ENCODE measurements at places on chromosomes 6 and 20.

DNA sequence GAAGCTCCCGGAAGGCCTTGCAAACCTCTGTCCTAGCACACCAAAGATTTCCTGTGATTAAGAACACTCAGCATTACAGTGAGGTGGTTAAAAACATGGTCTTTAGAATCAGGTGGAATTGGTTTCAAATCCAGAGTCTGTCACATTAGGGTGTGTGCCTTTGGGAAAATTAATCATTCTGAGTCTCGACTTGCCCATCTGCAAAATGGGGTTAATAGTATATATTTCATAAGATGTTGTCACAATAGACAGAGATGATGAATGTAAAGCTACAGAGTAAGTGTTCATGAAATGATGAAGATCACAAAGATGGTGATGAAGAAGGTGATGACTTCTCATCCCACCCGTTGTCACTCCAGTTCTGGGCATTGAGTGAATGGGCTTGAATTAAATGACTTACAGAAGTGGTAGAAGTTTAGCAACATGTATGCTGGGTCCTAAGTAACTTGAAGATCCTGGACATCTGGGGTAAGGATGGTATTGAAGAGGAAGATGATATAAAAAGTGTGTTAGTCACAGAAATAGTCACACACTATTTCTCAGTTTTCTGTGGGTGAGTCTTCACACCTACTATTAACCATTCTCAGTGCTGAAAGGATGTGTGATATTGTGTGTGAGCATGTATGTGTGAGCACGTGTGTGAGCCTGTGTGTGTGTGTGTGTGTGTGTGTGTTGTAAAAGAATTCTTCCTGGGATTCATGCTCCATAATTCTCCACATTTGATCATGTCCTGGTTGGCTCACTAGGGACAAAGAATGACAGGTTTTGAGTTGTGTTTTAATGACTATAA lies 28.0 kb upstream of the NEDD9 start:
- no peak for DNase-seq

GRCh38 chr20:1206366-1207148 lies 3.3 kb downstream of the C20orf202 start:
- DNase-seq, result no peak

- DNase-seq, result no peak
Measured at GRCh38 chr6:117955684-117956256, 48.7 kb downstream of the SLC35F1 start.

DNA sequence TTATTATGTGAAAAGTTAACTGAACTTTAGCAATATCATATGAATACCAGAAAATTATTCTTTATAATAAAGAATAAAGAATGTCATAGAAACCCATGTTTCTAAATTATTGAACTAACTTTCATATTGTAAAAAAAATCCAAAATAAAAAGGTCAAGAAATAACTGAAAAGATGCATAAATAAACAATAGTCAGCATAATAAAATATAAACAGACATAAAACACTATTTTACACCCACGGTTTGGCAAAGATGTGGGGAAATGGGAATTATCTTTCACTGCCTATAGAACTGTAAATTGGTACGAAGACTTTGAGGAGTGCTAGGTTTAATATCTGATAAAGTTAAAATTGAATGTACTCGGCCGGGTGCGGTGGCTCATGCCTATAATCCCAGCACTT lies 34.7 kb upstream of the CTAGE9 start:
- no peak for DNase-seq

- no peak for DNase-seq
Measured at GRCh38 chr20:12728782-12729181, 280.0 kb upstream of the SPTLC3 start.

DNA sequence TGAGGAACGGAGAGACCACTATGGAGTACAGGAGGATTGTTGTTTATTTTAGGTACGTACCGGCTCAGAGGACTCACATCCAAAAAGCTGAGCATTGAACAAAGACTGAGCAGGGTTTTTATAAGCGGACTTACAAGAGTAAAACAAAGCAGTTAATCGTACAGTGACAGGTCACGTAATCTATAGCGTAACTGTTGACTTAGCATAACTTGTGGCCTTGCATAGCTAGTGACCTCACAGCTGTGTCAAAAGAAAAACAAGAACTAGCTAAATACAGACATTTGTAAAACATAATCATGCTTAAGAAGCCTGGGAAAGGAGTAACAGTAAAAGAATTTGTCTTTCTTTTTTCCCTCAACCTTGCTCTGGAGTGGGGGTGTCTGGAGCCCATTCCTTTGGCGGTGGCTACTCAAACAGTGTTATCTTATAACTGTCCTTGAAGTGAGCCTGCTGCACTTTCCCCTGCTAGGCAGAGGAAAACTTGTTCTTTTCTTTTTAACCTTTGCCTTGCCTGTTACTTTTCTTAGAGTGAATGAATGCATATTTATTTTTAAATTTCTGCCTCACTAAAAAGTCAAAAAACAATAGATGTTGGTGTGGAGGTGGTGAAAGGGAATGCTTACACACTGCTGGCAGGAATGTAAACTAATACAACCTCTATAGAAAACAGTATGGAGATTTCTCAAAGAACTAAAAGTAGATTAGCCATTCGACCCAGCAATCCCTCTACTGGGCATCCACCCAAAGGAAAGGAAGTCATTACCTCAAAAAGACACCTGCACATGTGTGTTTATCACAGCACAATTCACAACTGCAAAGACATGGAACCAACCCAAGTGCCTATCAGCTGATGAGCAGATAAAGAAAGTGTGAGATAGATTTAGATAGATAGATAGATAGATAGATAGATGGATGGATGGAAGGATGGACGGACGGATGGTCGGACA lies 109.0 kb downstream of the TAF4 start:
- no peak for DNase-seq

GRCh38 chr20:33031531-33031930 lies at the start of gene BPIFB6:
TSS of gene BPIFB6 (plus strand) at chr20:33031648. CDS start at chr20:33031648, 0 bp downstream.
- no peak for DNase-seq

GRCh38 chr20:31948008-31948407 lies 3.8 kb downstream of the PDRG1 start:
- DNase-seq, result no peak

DNA sequence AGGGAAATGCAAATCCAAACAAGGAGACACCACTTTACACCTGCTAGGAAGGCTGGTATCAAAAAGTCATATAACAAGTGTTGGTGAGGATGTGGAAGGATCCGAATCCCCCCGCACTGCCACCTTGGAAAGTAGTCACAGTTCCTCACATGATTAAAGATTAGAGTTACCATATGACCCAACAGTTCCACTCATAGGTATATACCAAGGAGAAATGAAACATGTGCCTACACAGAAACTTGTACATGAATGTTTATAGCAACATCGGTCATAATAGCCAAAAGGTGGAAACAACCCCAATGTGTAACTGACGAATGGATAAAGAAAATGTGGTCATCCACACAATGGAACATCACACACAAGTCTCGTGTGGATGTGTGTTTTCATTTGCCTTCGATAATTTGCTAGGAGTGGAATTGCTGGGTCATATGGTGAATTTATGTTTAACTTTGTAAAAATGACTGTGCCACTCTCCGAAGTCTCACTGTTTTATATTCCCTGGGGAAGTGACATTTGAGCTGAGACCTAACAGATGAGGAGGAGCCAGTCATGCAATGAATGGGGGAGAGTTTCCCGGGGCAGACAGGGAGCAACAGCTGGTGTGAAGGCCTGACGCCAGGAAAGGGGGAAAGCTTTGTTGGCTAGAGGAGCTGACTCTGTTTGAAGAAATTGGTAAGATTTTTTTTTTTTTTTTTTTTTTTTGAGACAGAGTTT lies 125.9 kb upstream of the MLN start:
- DNase-seq, result no peak

- DNase-seq, result no peak
Measured at GRCh38 chr20:63687419-63688178, 8.9 kb upstream of the TNFRSF6B start.

Measured in cerebellar nuclear complex (tissue), 1 donor.